ENCODE measurements at places on chromosomes 2 and 18. TPM values are rescaled to one million over a fixed set of nuclear protein-coding genes. Genes with fewer than 3 reads are reported as not detected.

- H3K36me3 ChIP-seq: no peaks in the 10 kb centered on the region
- DNase-seq: no peak
- no peaks in the 10 kb centered on the region for H3K4me1 ChIP-seq
- H3K27ac ChIP-seq: no peak overlapping the region
- peaks cover 28% of the 10 kb centered on the region for H3K27me3 ChIP-seq
These were observed 77.2 kb downstream of the LTBP1 start for GRCh38 chr2:33023728-33024500.

GRCh38 chr2:18536697-18537096, 23.8 kb downstream of the RDH14 start:
- H3K27ac ChIP-seq: no peak overlapping the region
- H3K36me3 ChIP-seq: no peaks in the 10 kb centered on the region
- no peak overlapping the region for H3K4me3 ChIP-seq

DNA sequence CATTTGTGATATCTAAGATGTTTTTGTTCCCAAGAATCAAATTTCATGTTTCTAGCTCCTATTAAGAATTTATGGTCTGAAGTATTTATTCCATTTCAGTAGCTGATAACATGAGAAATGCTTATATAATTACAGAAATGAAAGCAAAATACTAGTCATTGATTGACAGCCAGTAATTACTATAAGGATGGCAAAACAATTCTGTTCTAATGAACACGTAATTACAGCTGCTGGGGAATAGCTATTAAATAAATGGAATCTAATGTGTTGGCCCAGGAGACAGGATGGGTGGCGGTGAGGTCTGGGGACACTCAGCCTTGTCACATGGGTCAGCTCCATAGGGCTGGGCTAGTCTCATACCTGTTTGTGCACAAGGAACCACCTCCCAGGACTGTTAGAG, 263.5 kb downstream of the FHOD3 start:
- no peak for DNase-seq
- no peak overlapping the region for H3K27ac ChIP-seq
- H3K36me3 ChIP-seq: no peaks in the 10 kb centered on the region

DNA sequence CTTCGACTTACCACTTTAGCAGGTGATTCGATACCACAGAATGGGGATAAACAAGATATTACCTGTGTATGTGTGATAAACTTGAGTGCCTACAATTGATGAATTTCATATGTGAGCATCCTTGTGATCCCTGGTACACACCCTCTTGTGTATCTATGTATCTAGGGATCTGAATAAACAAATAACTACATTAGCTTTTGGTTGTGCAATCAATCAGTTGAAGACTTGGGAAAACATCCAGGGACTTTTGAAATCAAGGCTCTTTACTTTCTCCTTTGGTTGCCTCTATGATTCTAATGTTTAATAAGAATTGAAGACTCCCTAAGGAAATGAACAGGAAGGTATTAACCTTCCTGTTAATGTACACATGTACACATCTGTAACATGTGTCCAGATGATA, 97.3 kb upstream of the DCC start:
- DNase-seq: no peak
- no peaks in the 10 kb centered on the region for H3K27me3 ChIP-seq
- H3K27ac ChIP-seq: no peak overlapping the region
- no peaks in the 10 kb centered on the region for H3K4me1 ChIP-seq
- H3K36me3 ChIP-seq: no peaks in the 10 kb centered on the region

DNA sequence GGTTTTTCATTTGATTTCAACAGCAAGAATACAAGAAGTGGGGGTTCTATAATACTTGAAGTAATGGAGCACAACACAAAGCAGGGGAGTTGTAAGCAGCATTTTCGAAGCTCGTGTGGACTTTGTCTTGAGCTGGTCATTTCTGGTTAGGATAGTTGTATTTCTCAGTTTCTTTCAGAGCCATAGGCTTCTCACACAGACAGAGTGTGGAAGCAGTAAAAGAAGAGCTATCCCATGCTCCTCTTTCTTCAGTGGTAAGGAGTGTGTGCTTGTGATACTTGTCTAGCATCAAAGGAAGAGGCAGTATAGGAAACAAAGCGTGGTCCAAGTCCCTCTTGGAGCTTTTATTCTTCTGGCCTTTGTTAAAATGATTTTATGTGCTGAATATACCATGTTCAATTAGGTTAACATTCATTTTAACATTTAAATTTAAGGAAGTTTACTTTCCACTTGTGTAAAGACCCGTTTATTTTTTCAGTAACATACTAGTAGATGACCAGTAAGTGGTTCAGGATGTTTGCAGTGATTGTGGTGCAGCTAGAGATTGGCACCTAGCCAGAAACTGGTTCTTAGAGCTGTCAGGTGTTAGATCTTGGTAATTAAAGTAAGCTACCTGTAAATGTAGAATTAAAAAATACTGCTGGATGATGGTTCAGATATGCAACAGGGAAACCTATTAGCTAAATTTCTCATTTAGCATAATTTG, 14.6 kb downstream of the CCNYL1 start:
- DNase-seq: no peak
- H3K27me3 ChIP-seq: no peaks in the 10 kb centered on the region
- H3K4me1 ChIP-seq: peaks cover 43% of the 10 kb centered on the region
- no peak overlapping the region for H3K27ac ChIP-seq
- H3K4me3 ChIP-seq: no peak overlapping the region
- H3K36me3 ChIP-seq: peaks cover 5% of the 10 kb centered on the region

DNA sequence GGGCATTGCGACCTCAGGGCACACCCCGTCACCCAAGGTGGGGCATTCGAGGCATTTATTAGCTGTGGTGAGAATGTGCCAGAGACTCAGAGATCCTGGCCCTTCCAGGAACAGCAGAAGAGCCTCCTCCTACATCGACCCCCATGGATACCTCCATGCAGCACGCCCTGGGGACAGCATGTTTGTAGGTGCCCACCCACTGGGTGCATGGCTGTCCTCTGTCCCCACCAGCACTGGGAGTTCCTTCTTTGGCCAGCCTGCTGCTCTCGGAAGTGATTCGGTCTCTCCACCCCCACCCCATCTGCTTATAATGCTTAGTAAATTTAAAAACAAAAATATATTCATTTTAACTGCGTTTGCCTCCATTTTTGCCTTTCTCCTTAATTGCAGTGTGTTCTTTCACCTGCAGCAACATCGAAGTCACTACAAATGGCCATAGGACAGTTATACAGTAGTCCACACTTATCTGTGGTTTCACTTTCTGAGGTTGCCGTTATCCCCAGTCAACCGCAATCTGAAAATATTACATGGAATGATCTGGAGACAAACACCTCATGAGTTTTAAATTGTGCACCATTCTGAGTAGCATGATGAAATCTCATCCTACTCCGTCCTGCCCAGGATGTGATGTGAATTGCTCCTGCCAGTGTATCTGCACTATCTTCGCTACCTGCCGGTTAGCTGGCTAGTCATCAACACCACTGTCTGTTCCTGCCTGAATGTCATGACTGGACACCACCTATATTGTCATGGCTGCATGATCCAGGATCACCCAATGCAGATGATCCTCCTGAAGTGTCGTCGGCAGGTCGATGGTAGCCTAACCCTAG, 29.6 kb upstream of the ZCCHC2 start:
- no peaks in the 10 kb centered on the region for H3K36me3 ChIP-seq
- H3K4me1 ChIP-seq: no peaks in the 10 kb centered on the region
- H3K4me3 ChIP-seq: no peak overlapping the region
- DNase-seq: no peak

DNA sequence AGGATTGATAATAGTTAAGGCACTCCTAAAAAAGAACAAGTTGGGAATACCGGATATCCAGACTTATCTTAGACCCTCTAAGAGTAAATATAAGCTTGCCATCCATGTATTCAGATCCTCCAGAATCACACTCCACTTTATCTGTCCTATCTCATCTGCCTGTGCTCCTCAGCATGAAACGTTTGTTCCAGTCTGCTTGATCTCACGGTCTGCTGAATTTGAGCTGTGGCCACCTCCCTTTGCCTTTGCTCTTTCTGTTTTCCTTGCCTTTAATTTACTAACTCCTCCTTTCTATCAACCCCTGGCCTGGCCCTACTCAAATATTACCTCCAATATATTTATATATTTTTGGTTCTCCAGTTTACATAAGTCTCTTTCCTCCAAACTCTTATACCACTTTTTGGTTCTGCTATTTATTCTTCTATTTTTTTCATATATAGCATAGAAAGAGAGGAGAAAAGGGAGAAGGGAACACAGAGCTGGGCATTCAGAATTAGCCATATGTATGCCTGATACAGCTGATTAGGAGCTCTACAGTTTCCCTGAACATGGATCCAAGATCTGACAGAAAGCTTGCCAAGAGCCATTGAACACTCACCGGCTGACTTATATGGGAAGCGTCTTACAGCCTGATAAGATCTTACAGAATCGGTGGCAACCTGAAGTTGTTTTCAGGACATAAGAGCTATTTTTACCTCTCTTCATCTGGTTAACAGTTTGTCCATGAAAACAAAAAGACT, 21.8 kb upstream of the DNAJC27 start:
- DNase-seq: no peak
- H3K27me3 ChIP-seq: peaks cover 15% of the 10 kb centered on the region
- no peaks in the 10 kb centered on the region for H3K4me1 ChIP-seq
- H3K27ac ChIP-seq: no peak overlapping the region

- H3K27me3 ChIP-seq: no peaks in the 10 kb centered on the region
- H3K36me3 ChIP-seq: no peaks in the 10 kb centered on the region
- no peaks in the 10 kb centered on the region for H3K4me1 ChIP-seq
These were observed 211.2 kb downstream of the SMAD2 start for GRCh38 chr18:47719096-47719780.

GRCh38 chr2:129909651-129910418, 69.6 kb upstream of the RAB6C start:
- H3K27me3 ChIP-seq: no peaks in the 10 kb centered on the region
- no peaks in the 10 kb centered on the region for H3K36me3 ChIP-seq
- H3K27ac ChIP-seq: no peak overlapping the region
- H3K4me3 ChIP-seq: no peak overlapping the region

DNA sequence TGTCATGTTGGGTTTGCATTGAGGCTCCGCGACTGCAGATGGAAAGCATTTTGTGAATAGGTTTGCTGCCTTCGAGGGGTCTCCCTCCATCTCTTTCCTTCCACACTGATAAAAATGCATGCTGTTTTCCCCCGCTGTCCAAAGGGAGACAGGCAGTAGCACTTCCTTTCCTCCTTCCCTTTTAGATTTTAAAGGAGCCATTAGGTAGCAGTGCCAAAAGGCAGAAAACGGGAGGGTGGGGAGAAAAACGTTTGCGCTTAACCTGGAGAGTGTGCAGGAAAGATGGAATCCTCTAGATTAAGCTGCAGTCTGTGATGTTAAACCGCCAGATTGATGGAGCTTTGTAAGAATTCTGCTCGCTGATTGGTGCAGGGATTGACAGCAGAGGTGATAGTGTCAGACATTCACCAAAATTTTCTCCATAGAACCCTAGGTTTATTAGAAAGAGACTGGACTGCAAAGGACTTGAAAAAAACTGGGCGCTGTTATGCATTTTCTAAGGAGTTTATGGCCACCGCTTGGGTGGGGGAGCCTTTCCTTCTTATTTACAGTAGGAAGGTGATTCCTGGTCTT, 688 bp downstream of the MAPRE2 start:
- H3K4me1 ChIP-seq: peaks cover 61% of the 10 kb centered on the region
- H3K36me3 ChIP-seq: peaks cover 7% of the 10 kb centered on the region
- no peaks in the 10 kb centered on the region for H3K27me3 ChIP-seq
- peak overlapping the region; percentile 98 for H3K27ac ChIP-seq

- no peaks in the 10 kb centered on the region for H3K36me3 ChIP-seq
- no peak overlapping the region for H3K27ac ChIP-seq
- no peaks in the 10 kb centered on the region for H3K27me3 ChIP-seq
These were observed 101.1 kb downstream of the CTIF start for GRCh38 chr18:48639772-48640432.

- peaks cover 5% of the 10 kb centered on the region for H3K36me3 ChIP-seq
- H3K4me3 ChIP-seq: no peak overlapping the region
- no peaks in the 10 kb centered on the region for H3K27me3 ChIP-seq
These were observed 39.5 kb downstream of the HDAC4 start for GRCh38 chr2:239361311-239361642.

DNA sequence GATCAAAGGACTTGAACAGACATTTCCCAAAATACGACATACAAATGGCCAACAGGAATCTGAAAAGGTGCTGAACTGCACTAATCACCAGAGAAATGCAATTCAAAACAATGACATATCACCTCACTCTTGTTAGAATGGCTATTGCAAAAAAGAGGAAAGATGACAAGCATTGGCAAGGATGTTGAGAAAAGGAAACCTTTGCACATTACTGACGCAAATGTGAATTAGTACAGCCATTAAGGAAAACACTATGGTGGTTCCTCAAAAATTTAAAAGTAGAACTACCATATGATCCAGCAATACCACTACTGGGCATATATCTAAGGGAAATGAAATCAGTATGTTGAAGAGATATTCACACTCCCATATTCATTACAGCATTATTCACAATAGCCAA, 57.7 kb upstream of the ASPRV1 start:
- H3K27me3 ChIP-seq: no peaks in the 10 kb centered on the region
- peaks cover 12% of the 10 kb centered on the region for H3K4me1 ChIP-seq
- no peak overlapping the region for H3K27ac ChIP-seq
- DNase-seq: no peak
- H3K4me3 ChIP-seq: no peak overlapping the region
- peaks cover 23% of the 10 kb centered on the region for H3K36me3 ChIP-seq

The TTC32 gene
- 24.2 TPM for total RNA-seq

The DES gene
- total RNA-seq: not detected

The DUSP19 gene
- 2.3 TPM for total RNA-seq

The DIS3L2 gene
- total RNA-seq: 27.2 TPM

The KCNG2 gene
- not detected for total RNA-seq

The ZBTB7C gene
- not detected for total RNA-seq

The BUB1 gene
- total RNA-seq: 111 TPM

The ALK gene
- total RNA-seq: not detected

The HPCAL1 gene
- 170 TPM for total RNA-seq
